ENCODE measurements at places on chromosomes 7 and 10. TPM values are rescaled to one million over a fixed set of nuclear protein-coding genes. Genes with fewer than 3 reads are reported as not detected.

The CROT gene
- total RNA-seq = 34.4 TPM

The TASOR2 gene
- 80.5 TPM for total RNA-seq

DNA sequence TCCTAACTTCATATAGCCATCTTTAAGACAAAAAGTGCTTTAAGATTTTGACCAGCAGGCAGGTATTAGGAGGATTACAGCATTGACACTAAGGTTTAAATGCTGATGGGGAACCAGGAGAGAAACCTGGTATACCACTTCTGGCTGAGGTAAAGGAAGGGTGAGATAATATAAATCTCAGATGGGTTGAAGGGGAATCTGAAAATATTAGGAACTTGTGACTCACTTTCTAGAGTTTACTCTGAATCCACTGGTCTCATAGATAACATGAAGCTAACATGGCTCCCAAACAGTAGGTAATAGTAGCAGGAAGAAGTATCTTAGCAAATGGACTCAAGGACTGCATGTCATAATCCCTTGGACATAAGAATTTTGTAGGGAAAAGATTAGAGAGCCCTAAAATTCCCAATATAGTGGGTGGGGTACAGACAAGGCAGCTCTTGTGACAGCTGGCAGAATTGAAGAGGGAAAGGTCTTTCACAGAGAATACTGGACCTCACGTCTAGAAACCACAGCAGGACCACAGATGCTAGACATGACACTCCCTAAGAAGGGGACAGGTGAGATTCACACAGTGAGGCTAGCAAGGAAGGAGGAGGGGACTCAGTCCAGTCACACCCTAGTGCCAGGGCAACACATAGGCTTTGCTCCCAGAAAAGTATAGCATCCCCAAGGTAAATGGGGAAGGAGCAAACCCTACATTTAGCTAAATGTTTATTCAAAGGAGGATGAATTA is 3.5 kb downstream of the PTTG1IP2 start:
- H3K36me3 ChIP-seq = no peaks in the 10 kb centered on the region
- DNase-seq = no peak
- H3K27ac ChIP-seq = no peak overlapping the region

GRCh38 chr10:110323503-110323902 is 18.8 kb upstream of the SMNDC1 start:
- no peaks in the 10 kb centered on the region for H3K27me3 ChIP-seq
- H3K27ac ChIP-seq = no peak overlapping the region
- H3K4me3 ChIP-seq = no peak overlapping the region
- H3K36me3 ChIP-seq = no peaks in the 10 kb centered on the region
- DNase-seq = no peak

DNA sequence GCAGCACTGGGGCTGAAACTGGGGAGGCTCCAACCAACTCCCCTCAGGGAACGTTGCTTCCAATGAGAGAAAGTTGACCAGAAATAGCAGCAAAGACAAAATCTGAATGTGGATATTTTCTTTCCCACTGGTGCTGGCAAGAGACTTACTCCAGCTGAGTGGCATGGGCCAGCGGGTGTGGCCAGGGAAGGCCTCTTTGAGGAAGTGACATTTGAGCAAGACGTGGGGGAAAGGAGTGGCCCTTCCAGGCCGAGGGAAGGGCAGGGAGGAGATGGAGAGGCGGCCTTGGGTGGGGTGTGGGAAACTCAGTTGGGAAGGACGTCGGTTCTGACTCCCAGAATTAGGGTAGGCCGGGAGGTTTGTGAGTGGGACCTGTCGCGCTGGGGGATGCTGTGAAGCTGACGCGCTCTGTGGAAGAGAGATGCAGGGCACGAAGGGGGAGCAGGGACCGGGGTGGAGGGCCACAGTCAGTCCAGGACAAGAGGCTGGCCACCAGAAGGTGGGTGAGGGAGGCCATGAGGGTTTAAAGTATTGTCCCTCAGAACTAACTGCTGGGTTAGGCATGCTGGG is 96.7 kb upstream of the IKZF1 start:
- no peak overlapping the region for H3K4me3 ChIP-seq
- H3K27ac ChIP-seq = no peak overlapping the region
- DNase-seq = no peak
- H3K4me1 ChIP-seq = no peaks in the 10 kb centered on the region
- H3K27me3 ChIP-seq = no peaks in the 10 kb centered on the region

DNA sequence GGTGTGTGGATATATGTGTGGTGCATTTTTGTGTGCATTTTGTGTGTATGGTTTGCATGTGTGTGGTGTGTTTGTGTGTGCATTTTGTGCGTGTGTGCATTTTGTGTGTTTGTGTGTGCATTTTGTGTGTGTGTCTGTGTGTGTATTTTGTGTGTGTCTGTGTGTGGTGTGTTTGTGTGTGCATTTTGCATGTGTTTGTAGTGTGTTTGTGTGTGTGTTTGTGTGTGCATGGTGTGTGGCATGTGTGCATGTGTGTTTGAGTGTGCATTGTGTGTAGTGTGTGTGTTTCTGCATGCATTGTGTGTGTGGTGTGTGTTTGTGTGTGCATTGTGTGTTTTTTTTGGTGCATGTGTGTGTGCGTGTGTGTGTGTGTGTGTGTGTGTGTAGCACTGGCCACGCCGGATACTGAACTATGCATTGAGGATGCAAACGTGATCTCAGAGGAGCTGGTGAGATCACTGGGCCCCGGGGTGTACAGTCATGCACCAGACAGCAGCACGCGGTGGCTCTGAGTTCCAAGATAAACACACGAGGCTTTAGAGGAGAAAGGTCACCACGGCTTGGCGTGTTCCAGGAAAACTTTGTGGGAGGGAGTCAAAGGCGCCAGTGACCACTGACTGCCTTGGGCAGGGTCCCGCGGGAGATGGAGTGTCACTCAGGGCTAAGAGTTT is 106.6 kb upstream of the SHH start:
- no peak overlapping the region for H3K27ac ChIP-seq
- H3K27me3 ChIP-seq = no peaks in the 10 kb centered on the region
- H3K4me1 ChIP-seq = no peaks in the 10 kb centered on the region
- H3K36me3 ChIP-seq = no peaks in the 10 kb centered on the region

DNA sequence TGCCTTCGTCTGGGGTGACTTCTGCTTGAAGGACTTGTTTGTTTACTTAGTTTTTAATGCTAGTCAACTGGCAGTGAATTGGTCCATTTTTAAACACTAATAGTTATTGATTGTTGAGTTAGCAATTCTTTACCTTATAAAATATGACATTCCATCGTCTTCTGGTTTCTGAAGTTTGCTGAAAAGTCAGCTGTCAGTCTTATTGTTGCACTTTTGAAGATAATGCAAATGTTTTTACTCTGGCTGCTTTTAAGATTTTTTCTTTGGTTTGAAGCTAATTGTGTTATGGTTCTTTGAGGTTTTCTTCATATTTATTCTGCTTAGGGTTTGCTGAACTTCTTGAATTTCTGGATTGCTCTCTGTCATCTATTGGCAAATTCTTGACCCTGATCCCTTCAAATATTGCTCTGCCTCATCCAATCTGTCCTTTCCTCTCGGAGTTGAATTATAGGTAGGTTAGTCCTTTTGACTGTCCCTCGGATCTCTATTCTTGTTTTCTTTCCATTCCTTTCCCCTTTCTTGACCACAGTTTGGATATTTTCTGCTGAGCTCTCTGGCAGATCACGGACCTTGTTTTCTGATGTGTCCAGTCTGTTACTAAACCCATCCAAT is 24.2 kb downstream of the MGMT start:
- no peaks in the 10 kb centered on the region for H3K4me1 ChIP-seq
- no peak for DNase-seq
- no peak overlapping the region for H3K4me3 ChIP-seq
- no peaks in the 10 kb centered on the region for H3K27me3 ChIP-seq

GRCh38 chr10:89805599-89806013 is 104.2 kb downstream of the KIF20B start:
- H3K4me3 ChIP-seq = no peak overlapping the region
- no peaks in the 10 kb centered on the region for H3K4me1 ChIP-seq
- DNase-seq = no peak
- H3K27ac ChIP-seq = no peak overlapping the region
- no peaks in the 10 kb centered on the region for H3K27me3 ChIP-seq

DNA sequence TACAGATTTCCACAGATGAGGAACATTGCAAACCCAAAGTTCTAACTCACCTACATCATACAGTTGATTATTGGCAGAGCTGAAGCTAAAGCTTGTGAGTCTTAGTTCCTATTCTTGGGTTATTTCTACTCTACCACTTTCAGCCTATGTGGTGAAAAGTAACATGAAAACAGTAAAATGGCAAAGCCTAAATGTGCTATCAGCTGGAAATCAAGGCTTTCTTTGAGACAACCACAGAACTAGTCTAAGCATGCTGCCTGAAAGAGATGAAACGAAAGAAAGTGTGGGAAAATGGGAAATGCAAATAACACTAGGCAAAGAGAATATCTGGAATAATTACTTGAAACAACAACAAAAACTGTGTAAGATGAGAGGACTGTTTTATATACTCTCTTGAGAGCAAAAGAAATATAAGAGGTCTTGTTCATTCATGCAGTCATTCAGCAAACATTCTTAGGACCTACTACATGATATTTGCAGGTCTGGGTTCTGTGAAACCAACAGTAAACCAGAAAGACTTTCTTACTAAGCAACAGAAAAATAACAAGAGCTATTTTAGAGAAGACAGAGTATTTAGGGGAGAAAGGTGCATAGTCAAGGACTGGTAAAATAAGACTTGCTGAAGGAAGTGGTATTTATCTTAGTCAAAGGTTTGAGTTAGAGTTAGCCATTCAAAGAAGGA is 437.1 kb downstream of the HTR7 start:
- no peaks in the 10 kb centered on the region for H3K36me3 ChIP-seq
- H3K27ac ChIP-seq = no peak overlapping the region
- no peak for DNase-seq
- H3K4me1 ChIP-seq = no peaks in the 10 kb centered on the region
- H3K27me3 ChIP-seq = no peaks in the 10 kb centered on the region

- DNase-seq = no peak
- no peaks in the 10 kb centered on the region for H3K27me3 ChIP-seq
- H3K4me3 ChIP-seq = no peak overlapping the region
- H3K27ac ChIP-seq = no peak overlapping the region
- no peaks in the 10 kb centered on the region for H3K4me1 ChIP-seq
These were observed 17.0 kb upstream of the LIMK1 start for GRCh38 chr7:74066626-74067025.

DNA sequence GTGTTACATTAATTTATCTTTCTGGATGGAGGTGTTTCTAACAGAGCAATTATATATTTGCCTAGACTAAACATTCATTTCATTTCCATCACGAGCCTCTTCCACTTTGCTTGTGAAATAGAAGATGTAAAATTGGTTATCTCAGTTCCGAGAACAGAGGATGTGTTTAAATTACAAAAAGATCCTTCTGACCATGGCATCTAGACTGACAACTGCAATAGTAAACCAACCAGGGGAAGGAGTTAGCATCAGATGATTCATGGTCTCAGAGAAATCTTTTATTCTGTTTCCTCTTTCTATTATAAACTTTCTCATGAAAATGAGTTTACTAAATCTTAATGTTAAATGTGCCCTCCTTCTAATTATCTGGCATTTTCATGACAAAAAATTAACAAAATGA is 149.8 kb upstream of the WDR11 start:
- H3K4me1 ChIP-seq = no peaks in the 10 kb centered on the region
- no peak for DNase-seq
- H3K27ac ChIP-seq = no peak overlapping the region
- no peak overlapping the region for H3K4me3 ChIP-seq

DNA sequence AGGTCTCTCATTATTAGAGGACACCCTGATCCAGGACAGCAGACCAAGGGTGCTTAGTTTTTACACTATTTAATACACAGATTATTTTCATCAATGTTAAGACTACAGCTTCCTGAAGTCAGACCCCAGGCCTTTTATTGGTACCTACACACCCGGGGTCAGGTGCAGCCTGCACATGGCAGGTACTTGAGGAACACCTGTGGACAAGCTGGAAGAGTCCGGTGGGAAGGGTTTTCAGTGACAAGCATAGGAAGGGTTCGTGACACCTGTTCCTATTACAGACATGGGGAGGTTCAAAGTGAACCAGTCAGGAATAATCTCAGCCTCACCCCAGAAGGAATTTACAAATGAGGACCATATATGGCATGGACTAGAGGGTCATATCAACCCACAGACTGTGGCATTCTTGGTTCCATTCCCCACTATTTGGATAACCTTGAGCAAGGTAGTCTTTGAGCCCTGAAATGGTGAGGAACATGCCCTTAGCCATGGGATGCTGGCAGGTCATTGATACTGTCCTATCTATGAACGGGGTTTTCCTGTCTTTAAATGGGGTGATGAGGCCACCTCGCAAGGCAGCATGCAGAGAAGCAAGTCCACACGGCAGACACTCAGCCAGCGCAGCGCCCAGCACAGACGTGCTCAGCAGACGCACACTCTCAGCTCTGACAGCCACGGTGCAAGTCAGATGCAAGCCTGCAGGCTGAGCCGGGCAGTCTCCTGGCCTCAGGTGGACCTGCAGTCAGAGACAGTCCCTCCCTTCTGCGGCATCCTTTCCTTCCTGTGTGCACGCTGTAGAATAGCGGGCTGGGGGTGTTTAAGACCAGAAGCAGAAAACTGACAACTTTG is 624.9 kb downstream of the PTPRN2 start:
- no peak overlapping the region for H3K4me3 ChIP-seq
- DNase-seq = no peak
- H3K36me3 ChIP-seq = no peaks in the 10 kb centered on the region
- H3K4me1 ChIP-seq = no peaks in the 10 kb centered on the region
- H3K27ac ChIP-seq = no peak overlapping the region

- no peak overlapping the region for H3K4me3 ChIP-seq
- no peaks in the 10 kb centered on the region for H3K4me1 ChIP-seq
- H3K36me3 ChIP-seq = no peaks in the 10 kb centered on the region
- no peak overlapping the region for H3K27ac ChIP-seq
- no peaks in the 10 kb centered on the region for H3K27me3 ChIP-seq
These were observed 732.5 kb upstream of the POM121L12 start for GRCh38 chr7:52302765-52303520.

- H3K4me1 ChIP-seq = no peaks in the 10 kb centered on the region
- H3K27me3 ChIP-seq = no peaks in the 10 kb centered on the region
- no peak overlapping the region for H3K27ac ChIP-seq
- no peaks in the 10 kb centered on the region for H3K36me3 ChIP-seq
These were observed 79.4 kb downstream of the TFPI2 start for GRCh38 chr7:93811198-93811597.

DNA sequence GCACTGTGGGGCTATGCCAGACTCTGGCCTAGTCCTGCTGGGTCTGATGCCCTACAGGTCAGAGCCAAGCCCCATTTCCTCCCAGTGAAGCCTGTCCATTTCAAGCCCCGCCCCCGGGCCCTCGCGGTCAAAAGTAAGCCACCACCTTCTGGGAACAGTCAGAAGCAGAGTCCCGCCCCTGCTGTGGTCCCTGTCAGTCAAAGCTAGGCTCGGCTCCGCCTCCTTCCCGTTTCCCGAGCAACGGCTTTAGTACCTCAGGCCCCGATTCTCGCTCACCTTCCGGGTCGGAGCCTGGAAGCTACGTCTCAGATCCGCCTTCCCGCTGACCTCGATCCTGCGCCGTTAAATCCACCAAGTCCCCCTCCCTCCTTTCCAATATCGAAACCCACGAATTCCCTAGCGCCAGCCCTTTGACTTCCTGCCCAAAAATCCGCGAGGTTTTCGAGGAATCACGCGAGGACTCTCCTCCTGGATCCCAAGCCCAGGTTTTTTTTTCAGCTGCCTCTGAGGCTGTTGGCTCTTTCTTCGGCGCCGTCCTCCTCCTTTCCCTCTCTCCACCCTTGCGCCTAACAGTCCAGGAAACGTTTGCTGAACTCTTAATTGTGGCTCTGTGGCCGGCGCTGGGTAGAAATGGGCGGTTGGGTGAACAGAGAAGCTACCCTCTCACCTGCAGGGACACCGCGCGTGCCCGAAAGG is 11.8 kb downstream of the SFXN3 start:
- peak overlapping the region; percentile 95 for H3K27ac ChIP-seq
- H3K36me3 ChIP-seq = no peaks in the 10 kb centered on the region
- peaks cover 2% of the 10 kb centered on the region for H3K27me3 ChIP-seq
- H3K4me1 ChIP-seq = no peaks in the 10 kb centered on the region
- peak overlapping the region; percentile 64 for H3K4me3 ChIP-seq
- DNase-seq = peak; percentile 96

All from breast epithelium (tissue), 4 donors.